ENCODE measurements at places on chromosomes 16 and 17.

DNA sequence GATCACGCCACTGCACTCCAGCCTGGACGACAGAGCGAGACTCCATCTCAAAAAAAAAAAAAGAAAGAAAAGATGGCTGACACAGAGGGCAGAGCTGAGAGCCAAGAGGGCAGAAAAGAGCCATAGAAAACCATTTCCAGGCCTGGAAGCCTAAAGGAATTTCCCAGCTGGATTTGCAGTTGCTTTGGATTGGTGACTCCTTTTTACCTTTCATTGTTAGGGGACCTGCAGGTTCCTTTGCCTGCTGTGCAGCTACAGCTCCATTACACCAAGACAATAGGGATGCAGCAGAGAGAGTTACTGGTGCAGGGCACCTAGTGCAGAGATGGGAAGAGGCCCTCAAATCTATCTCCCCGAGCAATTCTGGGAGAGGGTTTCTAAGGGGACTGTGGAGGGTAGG lies 18.4 kb downstream of the ZNF668 start:
- DNase-seq: no peak

- no peak for DNase-seq
Observed at GRCh38 chr16:70160821-70161220, 12.8 kb upstream of the CLEC18C start.

DNA sequence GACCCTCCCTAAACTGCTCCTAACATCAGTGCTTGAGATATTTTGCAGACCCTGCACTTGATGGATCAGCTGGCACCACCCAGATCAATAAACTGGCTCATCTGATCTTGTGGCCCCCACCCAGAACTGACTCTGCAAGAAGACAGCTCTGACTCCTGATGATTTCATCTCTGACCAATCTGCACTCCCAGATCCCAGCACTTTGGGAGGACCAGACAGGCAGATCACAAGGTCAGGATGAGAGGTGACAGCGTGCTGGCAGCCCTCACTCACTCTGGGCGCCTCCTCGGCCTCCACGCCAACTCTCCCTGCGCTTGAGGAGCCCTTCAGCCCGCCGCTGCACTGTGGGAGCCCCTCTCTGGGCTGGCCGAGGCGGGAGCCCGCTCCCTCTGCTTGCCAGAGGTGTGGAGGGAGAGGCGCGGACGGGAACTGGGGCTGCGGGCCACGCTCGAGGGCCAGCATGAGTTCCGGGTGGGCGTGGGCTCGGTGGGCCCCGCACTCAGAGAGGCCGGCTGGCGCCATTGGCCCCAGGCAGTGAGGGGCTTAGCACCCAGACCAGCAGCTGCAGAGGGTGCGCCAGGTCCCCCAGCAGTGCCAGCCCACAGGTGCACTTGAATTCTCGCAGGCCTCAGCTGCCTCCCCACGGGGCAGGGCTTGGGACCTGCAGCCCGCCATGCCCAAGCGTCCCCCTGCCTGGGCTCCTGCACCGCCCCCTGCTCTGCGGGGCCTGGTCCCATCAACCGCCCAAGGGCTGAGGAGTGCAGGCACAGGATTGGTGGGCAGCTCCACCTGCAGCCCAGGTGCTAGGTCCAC lies 2.4 kb upstream of the C16orf54 start:
- DNase-seq: no peak

DNA sequence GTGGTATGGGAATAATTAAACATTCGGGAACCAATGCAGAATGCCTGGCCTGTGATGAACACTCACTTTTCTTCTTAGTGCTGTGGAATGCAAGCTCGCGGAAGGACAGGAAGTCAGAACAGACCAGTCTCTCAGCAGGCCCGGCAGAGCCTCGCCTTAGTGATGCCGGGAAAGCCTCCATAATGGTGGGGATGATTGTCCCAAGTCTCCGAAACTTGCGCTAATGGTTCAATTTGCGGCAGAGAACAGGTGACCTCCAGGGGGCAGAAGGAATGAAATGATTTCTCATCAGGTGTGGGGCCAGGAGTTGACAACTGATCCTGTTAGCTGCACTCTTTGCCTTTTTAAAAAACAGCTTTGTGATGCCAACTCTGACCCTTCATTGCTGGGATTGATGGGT lies 170.6 kb downstream of the GSG1L start:
- no peak for DNase-seq

DNA sequence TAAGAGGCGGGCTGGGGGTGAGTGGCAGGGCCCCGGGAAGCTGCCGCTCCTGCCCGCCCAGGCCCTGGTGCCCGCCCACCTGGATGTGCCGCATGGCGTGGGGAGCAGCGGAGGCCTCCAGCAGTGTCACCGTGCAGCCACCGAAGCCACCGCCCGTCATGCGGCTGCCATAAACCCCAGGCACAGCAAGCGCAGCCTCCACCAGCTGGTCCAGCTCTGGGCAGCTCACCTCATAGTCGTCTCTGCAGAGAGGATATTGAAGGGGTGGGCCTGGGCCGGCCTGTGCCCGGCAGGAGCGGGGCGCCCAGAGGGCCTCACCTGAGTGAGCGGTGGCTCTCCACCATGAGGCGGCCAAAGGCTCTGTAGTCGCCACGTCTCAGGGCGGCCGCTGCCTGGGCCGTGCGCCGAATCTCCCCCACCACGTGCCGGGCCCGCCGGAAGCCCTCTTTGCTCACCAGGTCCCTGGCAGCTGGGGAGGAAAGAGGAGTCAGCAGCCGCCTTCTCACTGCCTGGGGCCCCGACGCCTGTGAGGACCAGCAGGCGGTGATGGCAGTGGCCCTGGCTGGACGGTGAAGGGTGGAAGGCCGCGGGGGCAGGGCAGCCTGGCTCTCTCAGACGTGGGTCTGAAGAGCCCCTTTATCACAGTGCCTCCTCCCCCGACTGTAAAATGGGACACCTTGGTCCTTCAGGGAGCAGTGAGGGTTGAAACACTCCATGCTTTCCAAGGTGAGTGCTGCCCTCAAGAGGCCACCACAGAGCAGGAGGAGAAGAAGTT lies 6.7 kb downstream of the GALK1 start:
- no peak for DNase-seq
